RPMI8226 (cell line): ENCODE measurements at places on chromosomes 11 and 22.

DNA sequence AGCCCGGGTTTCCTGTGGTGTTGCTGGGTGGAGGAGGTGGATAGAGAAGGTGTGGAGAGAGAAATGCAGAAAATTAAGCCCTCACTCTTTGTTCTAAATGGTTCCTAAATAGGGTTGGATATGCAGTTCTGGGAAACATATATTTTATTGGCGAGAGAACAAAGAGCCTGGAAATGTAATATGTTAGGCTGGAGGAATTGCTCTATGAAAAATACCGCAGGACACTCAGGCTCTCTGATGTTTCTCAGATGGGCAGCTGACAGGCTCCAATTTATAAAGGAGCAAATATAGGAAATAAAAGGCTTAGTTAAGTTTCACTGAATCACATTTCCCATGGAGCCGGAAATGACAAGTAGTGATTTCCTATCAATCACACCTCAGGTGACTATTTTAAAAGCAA, 428.0 kb downstream of the TMEM135 start:
- no peak for DNase-seq

DNA sequence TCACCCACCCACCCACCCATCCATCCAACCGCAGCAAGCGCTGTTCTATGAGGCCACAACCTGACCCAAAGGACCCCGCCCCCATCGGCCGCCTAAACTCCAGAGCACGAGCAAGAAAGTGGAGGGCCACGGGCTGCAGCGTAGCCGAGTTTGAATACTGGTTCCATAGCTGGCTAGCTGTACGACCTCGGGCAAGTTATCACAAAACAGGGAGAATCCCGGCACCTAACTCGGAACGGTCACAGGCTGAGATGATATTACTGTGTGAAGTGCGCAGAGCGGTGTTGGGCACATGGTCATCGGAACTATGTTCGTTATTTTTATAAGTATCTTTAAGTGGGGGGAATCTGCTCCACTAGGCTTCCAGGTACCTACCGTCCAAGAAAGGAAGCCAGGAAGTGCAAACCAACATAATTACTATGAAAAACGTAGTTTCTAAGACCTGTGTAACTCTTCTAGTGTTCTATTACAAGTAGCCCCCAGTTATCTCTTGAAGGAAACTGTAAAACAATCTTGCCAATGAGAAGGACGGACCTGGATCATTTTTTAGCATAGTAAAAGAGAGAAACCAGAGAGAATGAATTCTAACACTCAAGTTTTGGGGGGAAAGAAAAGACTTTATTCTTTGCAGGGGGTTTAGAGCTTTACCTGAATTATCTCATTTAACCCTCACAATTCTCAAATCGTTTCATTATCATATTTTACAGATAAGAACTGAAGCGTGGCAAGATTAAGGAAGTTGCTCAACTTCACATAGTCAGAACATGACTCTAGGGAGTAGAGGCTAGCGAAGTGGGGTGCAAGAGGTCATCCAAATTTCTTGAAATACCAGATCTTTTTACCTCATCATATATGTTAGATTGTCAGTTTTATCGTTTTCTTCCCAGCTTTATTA, 663 bp upstream of the BUD13 start:
- DNase-seq = no peak

DNA sequence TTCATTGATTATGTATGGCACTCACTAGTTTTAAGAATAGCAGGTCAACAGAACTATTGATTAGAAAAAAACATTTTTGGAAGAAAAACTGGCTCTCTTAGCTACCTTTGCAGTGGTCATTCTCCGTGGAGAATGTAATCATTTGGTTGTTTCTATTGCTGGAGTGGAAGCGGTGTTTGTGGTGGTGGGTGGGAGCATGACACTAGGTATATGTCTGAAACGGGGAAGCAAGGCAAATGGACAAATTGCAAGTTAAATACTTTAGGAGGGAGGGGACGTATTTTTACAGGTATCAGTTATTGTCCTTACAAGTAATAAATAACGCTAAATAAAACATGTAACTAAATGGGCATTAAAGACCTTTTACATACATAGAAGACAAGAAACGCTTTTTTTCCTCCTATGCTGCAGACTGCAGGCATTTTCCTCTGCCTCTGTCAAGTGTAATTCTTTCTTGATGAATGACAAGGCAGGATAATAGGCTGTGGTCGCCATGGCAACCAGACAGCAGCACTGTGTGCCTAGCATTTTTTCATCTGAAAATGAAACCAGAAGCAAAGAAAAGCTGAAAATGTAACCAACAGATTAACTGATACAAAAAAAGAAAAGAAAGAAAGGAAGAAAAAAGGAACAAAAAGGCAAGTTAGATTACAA, 46.2 kb downstream of the BLID start:
- DNase-seq = peak; percentile 45

DNA sequence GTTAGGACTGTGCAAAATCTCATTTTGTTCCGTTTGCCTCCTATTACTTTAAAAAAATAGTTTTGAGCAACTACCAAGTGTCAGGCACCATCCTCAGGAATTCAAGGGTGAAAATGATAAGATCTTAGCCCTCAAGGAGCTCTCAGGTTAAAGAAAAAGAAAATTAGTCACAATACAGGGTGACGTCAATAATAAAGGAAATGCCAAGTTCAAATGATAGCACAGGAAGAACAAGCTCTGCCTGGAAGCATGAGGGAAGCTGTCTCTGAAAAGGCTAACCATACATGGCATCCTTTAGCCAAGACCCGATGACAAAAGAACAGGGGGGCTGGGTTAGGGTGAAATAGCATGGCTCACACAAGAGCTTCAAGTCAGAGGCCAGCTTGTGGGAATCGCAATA, 11.1 kb upstream of the MPZL2 start:
- no peak for DNase-seq

GRCh38 chr11:17991783-17992433, 20.9 kb downstream of the SERGEF start:
- DNase-seq = peak; percentile 47

DNA sequence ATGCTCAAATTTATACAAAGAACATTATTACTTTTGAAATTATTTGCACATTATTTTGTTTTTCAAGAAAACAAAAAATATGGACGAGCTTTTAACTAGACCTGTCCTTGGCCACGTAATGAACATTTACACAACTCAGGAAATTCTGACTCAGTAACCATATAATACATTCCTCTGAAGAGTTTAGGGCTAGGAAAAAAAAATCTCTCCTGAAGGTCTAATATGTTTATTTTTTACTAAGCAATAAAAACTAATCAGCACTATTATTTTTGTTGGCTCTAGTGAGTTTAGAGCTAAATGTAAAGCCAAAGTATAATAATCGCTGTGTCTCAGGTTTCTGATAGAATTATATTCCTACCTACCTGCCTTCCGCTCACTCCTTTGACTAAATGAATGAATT, 187.5 kb downstream of the SWAP70 start:
- DNase-seq = no peak

GRCh38 chr22:38284042-38284402, 11.2 kb upstream of the TMEM184B start:
- no peak for DNase-seq

DNA sequence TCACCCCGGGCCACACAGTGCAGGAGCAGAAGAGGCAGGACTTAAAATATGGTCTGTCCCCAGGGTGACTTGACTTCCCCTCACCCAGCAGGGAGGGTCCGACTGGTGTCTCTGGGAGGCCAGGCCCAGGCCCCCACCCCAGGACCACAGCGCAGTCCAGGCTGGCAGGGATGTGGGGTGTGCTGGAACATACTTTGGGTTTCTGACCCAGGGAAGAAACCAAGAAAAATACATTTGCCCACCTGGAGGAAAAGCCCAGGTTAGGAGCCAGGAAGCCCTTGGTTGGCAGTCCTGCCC, 5.2 kb downstream of the C1QTNF6 start:
- DNase-seq = no peak

- no peak for DNase-seq
These were observed 175.0 kb upstream of the NCAM1 start for GRCh38 chr11:112786196-112786595.

DNA sequence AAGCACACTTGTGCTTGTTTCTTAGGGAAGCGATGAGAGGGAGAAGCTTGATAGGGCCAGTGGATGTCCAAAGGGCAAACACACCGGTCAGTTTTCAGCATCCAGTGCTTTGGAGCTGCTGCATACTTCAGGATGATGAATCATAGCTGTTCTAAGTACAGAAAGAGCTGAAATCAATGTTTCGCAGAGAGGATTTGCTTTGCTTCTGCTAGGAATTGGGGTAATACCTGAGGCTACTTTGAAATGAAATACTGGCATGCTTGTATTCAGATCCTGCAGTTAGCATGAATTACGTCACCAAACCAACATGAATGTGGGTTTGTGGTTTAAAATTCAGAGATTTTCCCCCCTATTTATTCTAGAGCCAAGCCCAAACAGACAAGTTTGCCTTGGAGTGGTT, 41.7 kb upstream of the SC5D start:
- DNase-seq = no peak

DNA sequence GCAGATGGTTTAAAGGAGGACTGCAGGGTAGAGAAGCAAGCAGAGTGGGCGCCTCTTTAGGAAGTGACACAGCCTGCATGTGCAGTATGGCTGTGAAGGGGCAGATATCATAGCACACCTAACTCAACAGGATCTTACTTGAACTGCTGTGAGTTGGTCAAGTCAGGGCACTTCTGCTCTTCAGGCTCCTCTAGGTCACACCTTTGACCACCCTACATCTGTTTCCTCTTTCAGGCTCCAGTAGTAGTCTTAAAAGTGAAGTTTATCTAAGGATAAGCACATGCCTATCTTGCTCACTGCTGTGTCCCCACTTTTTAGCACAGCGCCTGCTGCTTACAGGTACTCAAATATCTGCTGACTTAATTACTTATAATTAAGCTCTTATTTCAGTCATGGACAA, 6.5 kb downstream of the MRPL16 start:
- no peak for DNase-seq

DNA sequence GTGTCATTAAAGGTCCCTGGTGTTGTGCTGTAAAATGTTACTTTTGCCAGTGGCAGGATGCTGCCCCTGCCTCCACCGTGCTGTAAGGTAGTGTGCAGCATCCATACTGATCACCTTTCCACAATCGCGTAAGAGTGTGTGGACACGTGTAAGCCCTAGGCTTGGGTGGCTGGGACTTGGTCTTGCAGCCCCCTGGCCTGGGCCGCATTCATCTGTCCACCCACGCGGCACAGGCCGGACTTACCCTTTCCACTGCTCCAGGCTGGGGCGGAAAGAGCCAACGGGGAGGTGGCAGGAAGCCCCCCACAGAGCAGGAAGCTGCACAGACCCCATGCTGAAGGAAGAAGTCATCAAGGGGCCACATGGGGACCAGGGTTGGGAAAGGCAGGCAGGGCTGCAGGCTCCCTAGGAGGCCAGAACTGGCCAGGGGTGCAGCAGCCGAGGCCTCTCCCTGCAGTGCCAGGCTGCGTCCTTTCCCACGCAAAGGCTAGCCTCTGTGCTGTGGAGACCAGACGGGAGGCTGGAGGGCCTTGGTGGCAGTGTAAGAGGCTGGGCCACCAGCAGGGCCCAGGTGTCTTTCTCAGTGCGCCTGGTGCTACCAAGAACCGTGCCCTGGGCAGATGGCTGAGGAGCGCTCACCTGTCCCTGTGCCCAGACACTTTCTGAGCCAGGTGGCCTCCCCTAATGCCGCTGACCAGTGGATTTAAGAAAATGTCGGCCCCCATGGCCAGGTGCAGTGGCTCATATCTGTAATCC, 11.7 kb upstream of the TMEM191C start:
- DNase-seq = no peak

DNA sequence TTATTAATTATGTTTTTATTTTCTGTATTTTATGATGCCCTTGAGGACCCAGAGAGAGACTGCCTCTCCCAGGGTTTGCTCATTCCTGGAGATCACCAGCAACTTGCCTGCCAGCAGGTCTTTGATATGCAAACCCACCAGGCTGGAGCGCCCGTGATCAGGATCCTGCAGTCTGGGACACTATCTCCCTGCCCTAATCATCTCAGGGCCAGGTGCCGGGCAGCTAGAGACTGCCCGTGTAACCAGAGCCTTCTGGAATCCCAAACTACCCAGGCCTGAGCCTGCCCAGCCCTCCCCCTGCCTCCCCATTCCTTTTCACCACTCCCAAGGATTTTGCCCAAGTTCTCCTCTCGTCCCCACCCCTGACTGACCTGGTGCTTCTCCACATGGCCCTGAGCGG, 52.2 kb upstream of the B3GAT1 start:
- DNase-seq = no peak

GRCh38 chr11:119529936-119530335, 107.0 kb upstream of the THY1 start:
- no peak for DNase-seq

DNA sequence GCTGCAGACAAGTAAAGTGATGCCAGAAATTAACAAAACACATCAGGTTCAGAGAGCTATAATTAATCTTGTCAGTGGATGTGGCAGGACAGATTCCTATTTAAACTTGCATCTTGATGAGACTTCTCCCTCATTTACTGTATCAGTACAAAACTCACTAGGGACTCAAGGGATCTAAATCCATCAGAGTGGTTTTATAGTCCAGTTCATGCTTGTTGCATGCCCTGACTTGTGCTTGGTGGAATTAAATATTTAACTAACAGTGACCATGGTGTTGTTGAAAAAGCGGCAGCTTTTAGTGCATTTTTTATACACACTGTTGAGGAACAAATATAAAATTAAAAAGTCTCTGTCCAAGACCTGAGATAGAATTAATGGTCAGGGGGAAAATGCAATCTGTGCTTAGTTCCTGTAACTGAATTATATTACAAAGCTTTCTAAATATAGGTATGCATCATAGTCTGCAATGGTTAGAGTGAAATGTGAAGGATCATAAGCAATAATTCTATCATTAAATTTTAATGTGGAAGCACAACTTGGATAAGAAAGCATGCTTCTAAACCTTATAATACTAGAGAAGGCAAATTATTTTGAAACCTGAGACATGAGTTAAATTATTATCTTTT, 1475.5 kb upstream of the TENM4 start:
- no peak for DNase-seq

GRCh38 chr11:42462558-42463310, 849.1 kb upstream of the API5 start:
- no peak for DNase-seq

DNA sequence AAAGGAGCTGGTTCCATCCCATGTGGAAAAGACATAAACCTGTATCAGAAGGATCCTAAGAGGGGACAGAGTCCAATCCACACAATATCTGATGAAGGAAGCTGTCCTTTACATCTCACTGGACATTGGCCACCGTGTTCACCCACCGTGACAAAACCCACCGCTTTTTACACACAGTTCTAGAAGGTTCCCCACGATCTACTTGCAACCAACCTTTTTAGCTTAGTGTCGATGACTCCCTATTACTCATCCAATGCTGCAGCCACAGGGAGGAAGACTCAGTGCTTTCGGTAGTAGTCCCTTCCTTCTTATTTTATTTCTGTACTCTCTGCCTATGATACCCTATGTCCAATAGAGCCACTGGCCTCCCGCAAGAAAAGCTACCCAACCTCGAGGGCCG, 65.4 kb downstream of the MAPK1 start:
- no peak for DNase-seq
